Motor neuron (in vitro differentiated cells): ENCODE measurements at places on chromosomes 7 and 10.

DNA sequence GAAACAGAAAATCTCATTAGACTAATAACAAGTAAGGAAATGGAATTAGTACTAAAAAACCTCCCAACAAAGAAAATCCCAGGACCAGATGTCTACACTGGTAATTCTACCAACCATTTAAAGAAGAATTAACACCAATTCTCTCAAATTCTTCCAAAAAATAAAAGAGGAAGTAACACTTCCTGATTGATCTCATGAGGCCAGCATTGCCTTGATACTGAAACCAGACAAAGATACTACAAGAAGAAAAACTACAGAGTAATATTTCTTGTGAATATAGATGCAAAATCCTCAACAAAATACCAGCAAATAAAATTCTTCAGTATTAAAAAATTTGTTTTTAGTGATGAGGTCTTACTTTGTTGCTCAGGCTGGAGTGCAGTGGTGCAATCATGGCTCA is 21.3 kb downstream of the GCK start:
- no peak for ATAC-seq

DNA sequence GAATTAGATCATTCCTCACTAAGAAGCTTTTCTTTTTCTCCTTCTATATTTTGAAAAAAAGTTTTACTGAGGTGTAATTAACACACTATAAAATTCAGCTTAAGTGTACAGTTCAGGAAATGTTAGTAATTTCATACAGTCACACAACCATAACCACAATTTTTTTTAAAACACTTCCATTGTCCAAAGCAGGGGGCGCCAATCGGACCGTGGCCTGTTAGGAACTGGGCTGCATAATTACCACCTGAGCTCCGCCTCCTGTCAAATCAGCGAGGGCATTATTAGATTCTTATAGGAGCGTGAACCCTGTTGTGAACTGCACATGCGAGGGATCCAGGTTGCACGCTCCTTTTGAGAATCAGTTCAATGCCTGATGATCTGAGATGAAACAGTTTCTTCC is 427.1 kb downstream of the TFEC start:
- no peak for ATAC-seq

- peak; percentile 74 for ATAC-seq
Observed at GRCh38 chr7:55483046-55483445, 89.3 kb downstream of the VOPP1 start.

GRCh38 chr10:4080225-4080805 is 295.3 kb upstream of the KLF6 start:
- ATAC-seq, result no peak

GRCh38 chr7:127254163-127254684 is 1.5 kb upstream of the GRM8 start:
- no peak for ATAC-seq

DNA sequence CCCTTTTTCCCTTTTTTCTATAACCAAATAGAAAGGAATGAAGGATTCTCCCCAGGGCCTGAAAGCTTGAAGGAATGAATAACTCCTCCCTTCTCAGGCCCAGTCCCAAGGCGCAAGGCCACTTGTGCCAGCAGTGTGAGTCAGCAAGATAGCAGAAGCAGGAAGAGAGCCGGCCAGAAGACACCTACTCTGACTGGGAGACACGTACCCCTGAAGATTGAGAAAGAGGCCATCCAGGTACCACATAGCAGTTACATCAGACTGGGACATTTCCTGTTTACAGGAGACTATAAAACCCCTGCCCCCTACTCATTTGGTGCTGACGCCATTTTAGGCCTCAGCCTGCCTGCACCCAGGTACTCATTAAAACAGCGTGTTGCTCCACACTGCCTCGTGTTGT is 65.5 kb downstream of the LRRC17 start:
- no peak for ATAC-seq

GRCh38 chr10:67669978-67670377 is 26.0 kb downstream of the CTNNA3 start:
- no peak for ATAC-seq

GRCh38 chr7:33744293-33745075 is 160.9 kb upstream of the BMPER start:
- peak; percentile 88 for ATAC-seq

GRCh38 chr7:139104091-139104450 is 5.4 kb downstream of the ZC3HAV1 start:
- ATAC-seq, result no peak

DNA sequence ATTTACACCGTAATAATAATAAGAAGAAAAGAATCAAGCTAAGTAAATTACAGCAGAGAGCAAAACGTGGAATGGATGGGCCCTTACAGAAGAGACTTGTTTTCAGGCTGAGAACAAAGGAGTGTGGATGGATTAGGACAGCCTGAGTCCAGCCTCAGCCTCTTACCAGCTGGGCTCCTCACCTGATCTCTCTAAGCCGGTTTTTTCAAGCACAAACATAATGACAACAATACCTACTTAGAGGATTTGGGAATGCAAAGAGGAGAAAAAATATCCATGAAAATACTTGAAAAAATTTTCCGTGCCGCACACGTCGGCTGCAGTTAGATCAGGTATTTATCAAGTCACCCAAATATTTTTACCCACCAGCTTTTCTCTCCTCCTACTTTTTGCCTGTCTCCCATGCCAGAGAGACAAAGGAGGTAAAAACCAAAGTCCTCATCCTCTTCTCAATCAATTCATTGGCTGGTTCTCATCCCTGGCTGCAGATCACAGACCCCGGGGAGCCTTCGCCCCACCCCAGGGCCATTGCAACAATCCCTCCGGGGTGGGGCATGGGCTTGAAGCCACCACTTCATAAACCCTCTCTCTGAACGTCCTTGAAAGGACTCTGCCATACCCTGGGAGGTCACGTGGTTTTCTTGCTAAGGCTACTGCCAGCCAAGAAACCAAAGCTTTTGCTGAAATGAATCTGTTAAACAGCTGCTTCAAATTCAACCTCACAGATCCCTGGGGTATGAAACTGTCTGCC is 29.7 kb upstream of the GTF2I start:
- peak; percentile 85 for ATAC-seq

DNA sequence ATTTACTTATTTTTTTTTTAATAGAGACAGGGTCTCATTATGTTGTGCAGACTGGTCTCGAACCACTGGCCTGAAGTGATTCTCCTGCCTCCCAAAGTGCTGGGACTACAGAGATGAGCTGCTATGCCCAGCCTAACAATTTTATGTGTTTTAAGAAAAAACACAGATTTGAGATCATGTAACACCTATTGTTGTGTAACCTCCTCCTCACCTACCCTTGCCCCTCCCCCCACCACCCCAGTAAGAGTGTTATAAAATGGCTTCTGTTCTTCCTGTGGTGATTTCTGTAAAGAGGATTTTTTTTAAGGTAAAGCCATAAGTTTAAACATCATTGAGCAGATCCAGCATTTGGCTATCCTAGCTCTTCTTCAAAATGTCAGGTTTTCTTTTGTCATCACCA is 7.6 kb downstream of the ARMC10 start:
- no peak for ATAC-seq

DNA sequence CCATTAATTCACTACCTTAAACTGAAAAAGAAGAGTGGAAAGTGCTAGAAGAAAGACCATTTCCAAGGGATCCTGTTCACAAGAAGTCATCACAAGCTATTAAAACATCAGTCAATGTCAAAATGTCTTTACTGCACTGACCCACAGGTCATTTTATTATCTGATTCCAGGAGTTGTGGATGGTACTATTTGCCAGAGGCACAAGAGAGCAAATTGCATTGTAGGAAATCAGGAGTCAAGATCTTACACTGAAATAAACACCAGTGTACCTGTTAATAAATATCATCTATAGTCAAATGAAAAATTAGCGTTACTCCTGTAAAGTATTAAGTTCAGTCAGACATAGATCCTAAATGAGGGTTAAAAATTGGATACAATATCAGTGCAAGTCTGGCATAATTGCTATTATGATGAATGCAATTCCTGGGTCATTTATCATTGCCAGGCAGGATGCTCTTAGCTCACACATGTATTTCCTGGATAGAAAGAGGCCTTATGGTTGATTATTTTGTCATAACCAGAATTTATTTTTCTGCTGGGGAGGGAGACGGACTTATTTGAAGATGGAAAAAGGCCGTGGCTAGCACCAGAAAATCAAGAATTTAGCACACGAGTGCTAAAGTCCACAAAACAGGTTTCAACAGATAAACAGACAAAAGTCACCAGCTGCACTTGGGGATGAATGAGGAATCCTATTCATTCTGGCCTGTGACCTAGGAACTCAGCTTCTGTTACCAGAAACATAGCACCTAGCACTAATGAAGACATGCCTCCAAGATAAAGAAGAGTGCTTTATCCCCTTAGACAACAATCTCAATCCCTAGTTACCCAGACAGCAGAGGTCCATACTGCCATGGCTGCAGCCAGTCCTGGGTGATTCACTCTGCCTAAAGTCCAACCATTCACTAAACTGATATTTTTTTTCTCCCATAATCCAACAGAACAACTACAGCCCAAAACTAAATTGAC is 683.1 kb upstream of the POM121L12 start:
- ATAC-seq, result no peak

DNA sequence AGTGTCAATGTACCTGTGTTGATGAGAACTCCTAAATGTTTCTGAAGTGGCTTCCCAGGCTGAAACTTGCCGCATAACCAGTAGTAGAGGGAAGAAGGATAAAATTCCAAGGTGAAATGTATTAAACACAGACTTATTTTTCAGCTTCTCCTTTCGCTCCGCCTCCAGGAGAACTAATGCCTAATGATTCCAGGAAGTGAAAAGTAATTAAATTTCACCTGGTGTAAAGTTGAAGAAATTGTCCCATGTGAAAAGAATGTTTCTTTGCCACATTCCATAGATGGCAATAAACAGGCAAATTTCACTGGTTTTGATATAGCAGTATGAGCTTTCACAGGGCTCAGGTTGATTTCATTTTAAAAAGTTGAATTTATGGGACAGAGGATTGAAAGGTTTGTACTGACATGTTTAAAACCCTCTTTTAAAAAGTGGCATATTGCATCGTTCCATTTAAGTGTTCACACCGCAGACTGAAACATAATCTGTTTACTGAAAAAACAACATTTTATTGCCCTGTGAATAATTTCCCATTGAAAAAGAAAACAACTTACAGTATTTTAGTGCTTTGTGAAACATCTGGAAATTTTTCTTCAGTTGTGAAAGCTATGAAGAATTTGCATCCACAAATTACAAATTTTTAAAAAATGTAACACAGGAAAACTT is 453.4 kb upstream of the NFE2L3 start:
- no peak for ATAC-seq

DNA sequence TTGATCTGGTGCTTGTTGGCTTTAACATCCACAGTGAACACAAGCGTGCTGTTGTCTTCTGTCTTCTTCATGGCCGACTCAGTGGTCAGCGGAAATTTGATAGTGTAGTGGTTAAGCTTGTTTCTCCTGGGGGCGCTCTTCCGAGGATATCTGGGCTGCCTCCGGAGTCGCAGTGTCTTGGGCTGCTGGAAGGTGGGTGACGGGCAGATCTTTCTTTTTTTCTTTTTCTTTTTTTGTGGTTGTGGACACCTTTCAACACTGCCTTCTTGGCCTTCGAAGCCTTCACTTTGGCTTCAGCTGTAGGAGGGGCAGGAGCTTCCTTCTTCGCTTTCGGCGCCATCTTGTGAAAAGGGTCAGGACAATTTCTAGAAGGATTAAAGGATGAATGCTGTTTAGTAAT is 23.8 kb upstream of the RPA3 start:
- ATAC-seq, result no peak

DNA sequence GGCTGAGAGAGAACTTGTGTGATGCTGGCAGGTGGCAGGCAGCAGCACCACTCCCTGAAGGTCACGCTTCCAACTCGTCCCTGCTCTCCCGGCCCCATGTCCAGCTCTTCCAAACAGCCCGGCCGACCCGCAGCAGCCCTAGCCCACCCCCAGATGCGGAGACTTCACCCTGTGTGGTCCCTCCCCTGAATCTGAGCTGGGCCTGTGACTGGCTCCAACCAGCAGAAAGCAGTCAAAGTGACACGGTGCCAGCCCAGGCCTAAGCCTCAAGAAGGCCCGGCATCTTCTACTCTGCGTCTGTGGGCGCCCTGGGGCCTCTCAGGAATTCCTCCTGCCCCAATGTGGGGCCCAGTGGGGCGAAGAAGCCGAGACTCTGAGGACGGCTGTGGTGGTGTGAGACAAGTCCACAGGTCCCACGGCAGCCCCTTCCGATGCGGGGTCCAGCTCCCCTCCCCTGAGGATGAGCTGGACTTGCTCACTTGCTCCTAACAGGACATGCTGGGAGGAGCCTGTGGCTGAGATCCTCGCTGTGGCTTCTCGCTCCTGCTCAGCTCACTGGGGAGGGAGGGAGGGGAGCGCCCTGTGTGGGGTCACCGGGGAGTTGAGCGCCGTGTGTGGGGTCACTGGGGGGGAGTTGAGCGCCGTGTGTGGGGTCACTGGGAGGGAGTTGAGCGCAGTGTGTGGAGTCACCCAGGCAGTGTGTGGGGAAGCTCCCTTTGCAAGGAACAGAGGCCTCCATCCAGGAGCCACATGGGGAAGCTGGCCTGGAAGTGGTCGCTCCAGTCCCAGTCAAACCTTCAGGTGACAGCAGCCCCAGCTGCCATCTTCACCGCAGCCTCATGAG is 9.5 kb downstream of the STK32C start:
- peak; percentile 68 for ATAC-seq

GRCh38 chr10:97726636-97727178 is 10.2 kb upstream of the ZFYVE27 start:
- no peak for ATAC-seq

DNA sequence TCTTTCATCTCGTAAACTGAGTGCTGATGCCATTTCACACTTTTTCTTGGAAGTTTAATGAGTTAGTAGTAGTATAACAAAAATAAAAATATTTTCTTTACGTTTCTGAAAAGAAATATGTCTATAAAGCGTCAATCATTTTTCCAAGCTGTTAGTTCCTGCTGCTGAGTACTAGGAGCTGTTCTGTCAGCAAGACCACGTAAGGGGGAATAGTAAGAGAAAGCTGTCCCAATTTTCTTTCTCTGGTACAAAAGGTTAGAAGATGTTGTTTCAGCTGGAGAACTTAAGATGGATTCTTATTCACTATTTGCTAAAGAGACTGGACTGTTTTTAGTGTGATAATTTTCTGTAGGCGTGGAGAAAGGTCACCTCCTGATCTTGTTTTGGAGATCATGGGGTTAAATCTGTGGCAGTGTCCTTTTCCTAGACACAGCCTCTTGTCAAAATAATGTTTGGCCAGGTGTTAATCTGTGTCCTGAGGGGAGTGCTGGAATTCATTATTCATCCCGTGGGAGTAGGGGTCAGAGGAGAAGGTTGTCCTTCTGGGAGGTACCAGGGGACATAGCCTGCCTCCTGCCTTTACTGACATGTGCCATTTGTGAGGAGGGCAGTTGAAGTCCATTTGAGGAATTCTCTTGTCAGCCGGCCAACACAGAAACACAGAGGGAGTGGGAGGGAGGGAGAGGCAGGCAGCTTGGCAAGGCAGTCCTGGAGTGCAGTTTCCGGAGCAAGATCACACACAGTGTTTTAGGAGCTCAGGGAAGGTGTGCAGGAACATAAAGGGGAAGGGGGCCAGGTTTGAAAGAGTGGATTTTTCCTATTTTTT is 368.7 kb downstream of the AUTS2 start:
- no peak for ATAC-seq

DNA sequence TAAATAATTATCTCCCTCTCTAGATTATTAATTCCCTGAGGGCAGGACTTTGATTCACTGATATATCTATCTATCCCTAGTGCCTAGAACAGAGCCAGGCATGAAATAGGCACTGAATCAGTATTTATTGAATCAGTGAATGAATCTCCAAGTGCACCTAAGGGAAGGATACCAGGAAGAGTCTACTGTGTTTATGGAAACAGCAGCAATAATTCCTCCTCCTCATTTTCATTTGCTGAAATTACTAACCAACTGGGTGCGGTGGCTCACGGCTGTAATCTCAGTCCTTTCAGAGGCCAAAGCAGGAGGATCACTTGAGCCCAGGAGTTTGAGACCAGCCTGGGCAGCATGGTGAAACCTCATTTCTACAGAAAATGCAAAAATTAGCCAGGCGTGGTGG is 161.2 kb downstream of the TCF7L2 start:
- ATAC-seq, result no peak
